ENCODE measurements at places on chromosomes 6 and 20.

GRCh38 chr20:46357030-46357514, 48.8 kb upstream of the CDH22 start:
- DNase-seq = no peak

DNA sequence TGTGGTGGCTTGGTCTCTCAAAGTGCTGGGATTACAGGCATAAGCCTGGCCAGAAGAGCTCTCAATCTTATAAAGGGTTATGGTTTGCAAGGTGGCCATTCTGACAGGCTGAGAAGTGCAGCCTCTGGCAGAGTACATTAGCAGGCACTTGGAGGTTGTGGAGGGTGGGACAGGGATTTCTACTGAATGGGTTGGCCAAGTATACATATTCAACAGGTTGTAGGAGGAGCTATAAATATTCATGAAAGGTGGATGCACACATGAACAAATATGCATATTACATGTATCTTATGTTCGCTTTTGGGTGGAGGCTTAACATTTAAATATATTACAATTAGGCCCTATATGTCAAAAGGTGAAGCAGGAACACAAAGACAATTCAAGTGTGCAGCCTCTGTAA, 20.0 kb upstream of the KCNK5 start:
- DNase-seq = no peak

DNA sequence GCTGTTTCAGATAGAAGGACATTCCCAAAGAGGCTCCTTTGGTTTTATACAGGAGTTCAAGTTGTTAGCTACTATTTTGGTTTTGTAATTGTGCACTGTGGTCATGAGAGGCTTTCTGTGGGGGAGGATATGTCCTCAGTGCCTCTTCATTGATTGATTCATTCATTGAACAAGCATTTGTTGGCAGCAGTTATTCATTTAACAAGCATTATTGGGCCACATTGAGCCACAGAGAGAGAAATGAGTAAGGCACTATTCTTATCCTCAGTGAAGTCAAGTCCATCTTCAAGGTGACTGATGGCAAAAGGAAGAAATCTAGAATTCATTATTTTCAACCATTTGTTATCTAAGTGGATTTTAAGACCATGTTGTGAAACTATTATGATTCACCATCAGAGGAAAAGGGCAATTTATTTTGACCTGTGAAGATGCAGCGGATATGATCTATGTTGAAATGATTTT, 697.2 kb upstream of the CITED2 start:
- DNase-seq = peak; percentile 94

DNA sequence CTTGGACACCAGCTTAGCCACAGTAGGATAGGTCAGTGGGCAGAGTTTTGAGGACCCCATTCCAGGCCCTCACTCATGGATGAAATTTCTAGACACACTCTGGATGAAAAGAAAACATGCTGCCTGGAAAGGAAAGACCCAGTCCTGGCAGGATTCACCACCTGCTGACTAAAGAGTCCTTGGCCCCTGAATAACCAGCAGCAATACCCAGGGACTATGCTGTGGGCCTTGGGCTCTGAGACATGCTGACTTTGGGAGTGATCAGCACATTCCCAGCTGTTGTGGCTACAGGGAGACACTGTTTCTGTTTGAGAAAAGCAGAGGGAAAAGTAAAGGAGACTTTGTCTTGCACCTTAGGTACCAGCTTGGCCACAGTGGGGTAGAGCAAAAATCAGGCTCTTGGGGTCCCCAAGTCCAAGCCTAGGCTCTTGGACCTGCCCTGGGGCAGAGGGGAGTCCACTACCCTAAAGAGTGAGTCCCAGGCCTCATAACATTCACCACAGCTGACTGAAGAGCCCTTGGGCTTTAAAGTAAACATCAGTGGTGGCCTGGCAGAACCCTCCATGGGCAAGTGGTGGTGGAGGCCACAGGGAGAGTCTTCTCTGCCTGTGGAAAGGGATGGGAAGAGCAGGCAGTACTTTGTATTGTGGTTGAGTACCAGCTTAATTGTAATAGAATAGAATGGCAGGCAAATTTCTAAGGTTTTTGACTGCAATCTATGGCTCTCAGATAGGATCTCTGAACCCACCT, 516.8 kb downstream of the BCKDHB start:
- no peak for DNase-seq

GRCh38 chr6:78701407-78701806, 165.9 kb upstream of the IRAK1BP1 start:
- DNase-seq = peak; percentile 56

DNA sequence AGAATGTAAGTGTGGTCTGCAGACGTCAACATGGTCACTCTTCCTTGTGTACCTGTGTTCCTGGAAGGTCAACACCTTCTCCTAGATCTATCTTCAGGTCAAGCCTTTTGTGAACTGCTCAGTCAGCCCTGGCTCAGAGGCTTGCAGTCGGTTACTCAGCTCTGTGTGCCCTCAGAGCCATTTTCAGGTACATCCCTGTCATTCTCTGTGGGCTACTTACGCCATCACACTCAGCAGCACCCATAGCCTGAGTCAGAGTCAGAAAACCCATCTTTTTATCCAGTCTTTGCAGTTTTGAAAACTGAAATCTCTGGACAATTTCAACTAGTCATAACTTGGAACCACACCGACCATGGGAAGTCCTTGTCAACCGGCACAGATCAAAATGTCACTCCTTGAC, 35.3 kb downstream of the TGM3 start:
- DNase-seq = no peak

DNA sequence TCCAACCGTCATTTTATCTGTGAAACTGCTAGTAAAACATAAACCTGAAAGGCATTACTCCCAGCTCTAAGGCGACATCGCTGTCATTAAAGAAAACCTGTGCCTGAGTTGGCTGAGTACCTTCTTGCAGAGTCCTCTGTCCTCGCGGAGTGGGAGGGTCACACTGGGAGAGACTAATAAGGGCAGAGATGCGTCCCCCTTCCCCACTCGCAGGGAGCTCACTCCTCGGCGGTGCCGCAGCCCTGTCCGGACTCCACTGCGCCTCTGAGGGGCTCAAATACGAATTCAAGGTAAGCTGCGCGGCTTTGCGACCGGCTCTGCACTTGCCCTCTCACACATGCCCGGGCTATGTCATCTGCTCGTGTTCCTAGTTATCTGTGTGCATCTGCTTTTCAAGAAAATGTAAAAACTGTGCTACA, at the start of gene COL19A1:
Gene COL19A1 (plus strand): TSS at position 206 of the 419 bp plus-strand sequence. CDS start 13,012 bp downstream, outside the sequence.
- no peak for DNase-seq

DNA sequence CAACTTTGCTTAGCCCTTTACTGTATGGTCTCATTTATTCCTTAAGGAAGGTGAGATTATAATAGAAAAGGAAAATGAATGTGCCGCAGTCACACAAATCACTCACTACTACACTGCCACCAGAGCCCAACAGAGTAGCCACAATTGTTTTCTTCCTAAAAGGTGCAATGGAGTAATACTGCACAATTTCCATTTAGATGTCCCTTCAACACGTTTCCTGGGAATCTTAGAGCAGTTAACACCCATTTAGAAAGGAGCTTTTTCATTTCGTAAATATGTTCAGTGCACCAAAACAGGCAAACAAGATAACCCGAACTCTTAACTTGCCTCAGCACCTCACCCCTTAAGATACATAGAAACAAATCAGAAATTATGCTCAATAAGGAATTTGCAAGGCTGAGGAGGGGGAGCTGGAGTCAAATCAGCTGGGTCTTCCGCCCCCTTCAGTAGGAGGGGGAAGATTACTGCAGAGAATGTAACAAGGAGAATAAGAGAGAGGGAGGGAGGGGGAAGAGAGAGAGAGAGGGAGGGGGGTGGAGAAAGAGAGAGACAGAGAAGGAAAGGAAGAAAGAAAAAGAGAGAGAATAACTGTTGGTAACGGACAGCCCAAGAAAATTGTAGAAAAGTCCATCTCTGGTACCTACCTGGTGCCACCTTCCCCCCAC, 155.5 kb downstream of the BCAS1 start:
- no peak for DNase-seq

GRCh38 chr6:3341467-3341866, 82.7 kb downstream of the PSMG4 start:
- DNase-seq = peak; percentile 67

GRCh38 chr6:42550277-42550676, 13.6 kb upstream of the UBR2 start:
- DNase-seq = no peak

GRCh38 chr6:106097411-106098231, 11.5 kb downstream of the PRDM1 start:
- peak; percentile 68 for DNase-seq

GRCh38 chr6:113631666-113632065, 225.5 kb upstream of the MARCKS start:
- DNase-seq = no peak

DNA sequence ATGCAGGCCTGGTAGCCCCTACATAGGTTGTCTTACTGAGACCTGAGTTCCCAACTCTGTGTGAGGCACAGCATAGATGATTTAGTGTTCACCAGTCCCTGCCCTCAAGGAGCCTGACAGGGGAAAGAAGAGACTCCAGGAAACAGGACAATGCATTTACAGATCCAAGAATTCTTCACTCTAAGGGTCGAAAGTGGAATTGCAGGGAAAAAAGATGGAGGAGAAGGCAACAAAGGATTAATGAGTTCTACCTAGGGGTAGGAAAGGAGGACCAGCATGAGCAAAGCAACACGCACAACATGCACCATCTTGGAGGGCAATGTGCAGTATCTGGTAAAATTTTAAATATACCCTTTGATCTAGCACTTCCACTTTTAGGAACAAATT, 5.9 kb downstream of the SPAG4 start:
- DNase-seq = no peak

DNA sequence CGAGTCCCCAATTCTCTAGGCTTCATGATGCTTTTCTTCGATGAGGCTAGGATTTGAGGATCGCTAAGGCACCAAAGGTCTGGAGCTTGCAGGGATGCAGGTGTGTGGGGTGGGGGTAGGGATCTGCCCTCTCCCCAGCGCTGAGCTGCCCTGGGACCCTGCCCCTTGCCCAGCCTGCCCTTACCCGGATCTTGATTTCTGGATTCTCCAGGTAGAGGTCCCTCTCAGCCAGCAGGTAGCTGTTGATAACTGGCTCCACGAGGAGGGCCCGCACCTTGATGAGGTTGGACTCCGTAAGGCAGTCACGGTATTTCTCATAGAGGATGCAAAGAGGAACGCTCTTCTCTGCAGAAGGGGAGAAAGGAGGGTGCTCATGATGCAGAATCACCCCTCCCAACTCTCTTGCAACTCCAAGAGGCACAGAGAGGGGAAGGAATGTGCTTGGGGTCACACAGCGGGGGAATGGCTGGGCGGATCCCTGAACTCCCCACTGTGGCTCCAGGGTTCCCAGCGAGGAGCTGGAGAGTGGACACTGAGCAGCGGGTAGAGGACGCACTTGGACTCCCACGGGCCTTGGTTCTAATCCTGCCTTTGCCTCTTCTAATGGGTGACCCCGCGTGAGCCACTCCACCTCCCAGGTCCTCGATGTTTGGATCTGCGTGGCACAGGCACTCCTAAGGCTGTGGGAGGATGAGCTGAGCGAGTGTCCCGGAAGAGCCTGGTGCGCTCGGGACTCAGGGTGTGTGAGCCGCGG, 32.7 kb downstream of the TGM2 start:
- no peak for DNase-seq

GRCh38 chr6:25342802-25343201, 63.6 kb downstream of the CARMIL1 start:
- DNase-seq = peak; percentile 62

DNA sequence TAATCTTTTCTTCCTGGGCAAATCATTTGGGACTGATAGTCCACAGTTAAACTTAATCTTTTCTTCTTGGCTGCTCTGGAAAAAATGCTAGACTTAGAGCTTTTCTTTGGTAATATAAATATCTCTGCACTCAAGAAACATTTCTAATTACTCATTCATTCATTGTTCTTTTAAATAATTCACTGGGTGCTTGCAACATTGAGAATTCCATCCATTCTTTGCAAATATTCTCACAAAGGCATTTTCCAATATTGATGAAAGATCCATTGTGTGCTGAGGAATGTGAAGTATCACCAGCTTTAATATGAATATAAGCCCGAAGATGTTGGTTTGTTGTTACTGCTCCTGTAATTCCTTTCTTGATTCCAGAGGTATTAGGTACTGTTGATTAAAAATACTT, 38.4 kb downstream of the AKAP7 start:
- DNase-seq = peak; percentile 27

GRCh38 chr6:44869321-44869897, 458.7 kb upstream of the RUNX2 start:
- DNase-seq = no peak

- no peak for DNase-seq
These were observed 44.5 kb upstream of the GJE1 start for GRCh38 chr6:142087950-142088857.

DNA sequence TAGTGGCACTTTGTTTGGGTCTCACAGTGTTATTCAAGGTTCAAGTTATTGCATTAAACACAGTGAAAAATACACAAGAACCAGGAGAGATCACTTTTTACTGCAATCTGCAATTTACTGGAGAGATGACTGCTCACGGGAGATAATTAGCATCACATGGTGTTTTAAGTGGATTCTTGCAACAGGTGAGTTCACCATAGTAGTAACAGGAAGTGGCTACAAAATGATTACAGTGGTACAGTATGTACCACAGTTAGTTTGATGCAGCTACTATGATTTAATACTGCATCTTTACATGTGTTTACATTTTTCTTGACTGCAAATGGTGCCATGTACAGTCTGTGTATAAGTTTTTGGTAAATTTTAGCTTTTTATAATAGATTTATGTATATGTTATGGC, 96.5 kb upstream of the SCP2D1 start:
- no peak for DNase-seq

DNA sequence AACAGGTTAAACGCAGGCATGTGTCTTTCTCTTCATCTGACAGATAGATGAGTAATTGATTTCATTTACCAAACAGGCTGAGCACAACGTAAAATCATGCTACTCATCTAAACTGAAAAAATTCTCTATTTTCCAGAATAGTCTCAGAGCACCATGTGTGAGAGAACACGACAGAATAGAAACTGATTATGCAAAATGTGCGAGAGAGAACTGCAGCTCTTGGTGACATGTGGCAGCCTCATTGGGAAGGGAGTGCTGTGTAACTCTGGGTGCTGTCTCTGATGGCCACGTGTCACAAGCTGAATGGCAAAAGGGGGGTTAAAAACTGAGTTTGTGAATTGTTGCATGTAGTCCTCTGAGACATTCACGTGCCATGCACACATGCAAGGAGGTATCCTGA, 143.7 kb upstream of the ATXN1 start:
- no peak for DNase-seq

DNA sequence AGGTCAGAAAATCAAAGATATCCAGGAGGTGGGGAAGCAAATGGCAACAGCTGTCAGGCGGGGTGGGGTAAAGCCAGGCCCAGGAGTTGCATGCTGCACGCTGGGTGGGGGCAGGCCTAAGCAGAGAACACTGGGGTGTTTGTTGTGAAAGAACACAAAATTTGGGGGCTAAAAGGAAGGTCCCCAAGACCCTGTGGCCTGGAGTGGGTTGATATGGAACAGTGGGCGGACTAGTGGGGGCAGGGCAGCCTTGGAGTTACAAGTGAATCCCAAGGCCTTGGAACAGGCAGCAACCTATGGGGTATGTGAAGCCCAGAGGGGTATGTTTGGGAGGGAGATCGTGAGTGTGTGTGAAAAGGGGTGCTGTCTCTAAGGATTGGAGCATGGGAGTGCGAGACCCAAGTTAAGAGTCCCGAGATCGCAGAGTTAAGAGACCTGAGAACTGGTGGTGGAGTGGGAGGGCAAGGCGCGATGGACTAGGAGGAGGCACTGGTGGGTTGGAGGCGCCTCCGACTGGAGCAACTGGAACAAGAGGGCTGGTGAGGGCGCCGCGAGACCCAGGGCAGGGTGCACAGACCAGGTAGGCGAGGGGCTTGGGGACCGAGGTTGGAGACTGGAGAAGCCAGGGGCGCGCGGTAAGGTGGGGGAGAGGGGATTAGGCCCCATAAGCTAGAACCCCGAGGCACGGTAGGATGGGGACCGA, 658 bp downstream of the CUL7 start:
- DNase-seq = peak; percentile 45

- DNase-seq = no peak
These were observed 409.5 kb downstream of the ADGRB3 start for GRCh38 chr6:69044534-69044933.

Data from EH (cell line).